ENCODE measurements at places on chromosomes 6 and 20.

DNA sequence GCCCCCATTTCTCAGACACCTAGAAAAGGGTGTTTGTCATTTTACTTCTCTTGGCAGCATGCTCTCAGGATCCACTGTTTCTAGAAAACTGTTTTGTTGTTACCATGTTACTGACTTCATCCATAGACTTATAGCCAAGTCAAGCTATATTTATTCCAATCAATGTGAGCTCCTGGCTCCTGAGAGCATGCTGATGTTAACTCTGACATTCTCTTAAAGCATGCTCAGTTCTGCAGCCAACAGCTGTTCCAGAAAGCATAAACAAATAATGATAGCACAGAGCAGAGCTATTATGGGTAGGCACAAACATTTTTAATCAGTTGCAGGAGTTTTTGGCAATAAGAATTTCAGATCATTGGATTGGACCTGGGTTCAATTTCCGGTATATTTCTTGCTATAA lies 92.4 kb upstream of the CEP85L start:
- DNase-seq = no peak

DNA sequence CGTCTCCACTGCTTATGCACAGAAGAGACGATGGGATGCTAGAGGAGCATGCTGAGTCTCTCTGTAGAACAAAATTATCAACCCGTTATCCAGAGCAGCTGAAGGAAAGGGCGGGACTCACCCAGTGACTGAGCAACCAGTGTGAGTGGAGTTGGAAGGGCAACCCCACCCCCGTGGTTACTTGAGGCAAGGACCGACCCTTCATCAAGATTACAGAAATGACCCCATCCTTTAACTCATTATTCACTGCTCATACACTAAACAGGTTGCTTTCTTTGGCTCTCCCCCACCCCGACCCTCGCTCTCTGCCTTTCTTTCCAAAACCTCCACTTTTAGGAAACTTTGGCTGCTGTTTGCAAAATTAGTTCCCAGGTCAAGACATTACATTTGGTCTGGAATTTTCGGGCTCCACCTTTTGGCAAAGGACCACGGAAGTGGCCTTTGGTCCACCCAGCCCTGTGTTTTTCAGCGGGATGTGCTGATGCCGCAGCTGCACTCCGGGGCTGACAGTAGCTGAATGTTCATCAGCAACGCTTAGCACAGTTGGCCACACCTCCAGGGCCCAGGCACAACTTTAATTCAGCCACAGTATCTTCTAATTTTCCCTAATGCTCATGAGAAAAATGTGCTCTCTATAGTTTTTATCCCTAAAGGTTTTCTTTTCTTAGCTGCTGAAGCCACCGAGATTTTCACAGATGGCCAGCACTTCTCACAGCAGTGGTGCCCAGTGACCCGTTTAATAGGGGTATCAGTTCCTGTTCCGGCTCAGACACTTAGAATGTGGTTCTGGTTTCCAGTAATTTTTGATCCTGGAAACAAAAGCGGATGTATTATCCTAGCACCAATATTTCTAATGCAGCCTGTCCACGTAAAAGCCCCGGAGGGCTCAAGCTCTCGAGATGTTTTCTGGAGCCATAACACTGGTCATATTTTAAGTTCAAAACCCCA lies 103.6 kb upstream of the NXT1 start:
- no peak for DNase-seq

GRCh38 chr6:53926505-53926904 lies 131.7 kb downstream of the LRRC1 start:
- no peak for DNase-seq

- DNase-seq = peak; percentile 69
Measured at GRCh38 chr20:49928411-49929141, 7.6 kb upstream of the RNF114 start.

GRCh38 chr20:49179368-49180277 lies 8.5 kb downstream of the STAU1 start:
- no peak for DNase-seq

GRCh38 chr6:42315991-42316970 lies 98.6 kb upstream of the MRPS10 start:
- DNase-seq = no peak

- no peak for DNase-seq
Measured at GRCh38 chr20:39773380-39774000, 811.3 kb downstream of the DHX35 start.

- no peak for DNase-seq
Measured at GRCh38 chr6:38460186-38460585, 179.5 kb downstream of the BTBD9 start.

DNA sequence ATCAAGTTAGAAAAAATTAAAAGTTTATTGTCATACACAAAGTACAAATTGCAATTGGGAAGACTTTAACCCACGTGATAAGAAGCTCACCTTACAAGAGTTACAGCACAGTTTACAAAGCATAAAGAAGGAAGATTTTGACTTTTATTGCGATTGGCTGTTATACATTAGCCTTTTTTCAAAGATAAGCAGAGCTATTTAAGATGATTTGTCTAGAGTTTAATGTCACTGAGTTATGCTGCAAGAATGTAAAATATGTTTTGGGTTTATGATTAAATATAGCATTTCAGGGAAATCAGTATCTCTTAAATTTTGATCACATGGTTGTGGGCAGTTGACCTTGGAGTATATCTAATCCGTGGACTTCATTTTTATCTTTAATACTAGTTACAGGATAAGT lies 664.2 kb upstream of the PTCHD4 start:
- DNase-seq = no peak

DNA sequence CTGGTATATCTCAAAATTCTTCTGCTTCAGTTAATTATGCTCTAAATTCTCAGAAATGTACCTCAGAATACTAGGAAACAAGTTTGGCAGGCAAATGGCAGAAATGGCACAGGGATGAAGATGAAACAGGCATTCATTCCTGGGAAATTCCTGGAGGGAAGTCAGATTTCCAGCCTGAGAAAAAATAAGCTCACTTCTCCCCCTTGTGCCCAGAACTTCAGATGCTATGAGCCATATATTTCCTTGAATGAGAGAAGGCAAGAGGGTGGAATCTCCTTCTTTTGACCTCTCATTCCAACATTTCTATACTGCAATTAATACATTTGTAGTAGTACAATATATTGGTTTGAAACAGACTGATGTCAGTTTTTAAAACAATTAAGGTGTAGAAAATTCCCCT lies 22.8 kb downstream of the RGS17 start:
- DNase-seq = no peak

- DNase-seq = peak; percentile 76
Measured at GRCh38 chr20:33667676-33668465, 1.1 kb downstream of the ACTL10 start.

- DNase-seq = no peak
Measured at GRCh38 chr6:101517632-101518031, 124.1 kb downstream of the GRIK2 start.

DNA sequence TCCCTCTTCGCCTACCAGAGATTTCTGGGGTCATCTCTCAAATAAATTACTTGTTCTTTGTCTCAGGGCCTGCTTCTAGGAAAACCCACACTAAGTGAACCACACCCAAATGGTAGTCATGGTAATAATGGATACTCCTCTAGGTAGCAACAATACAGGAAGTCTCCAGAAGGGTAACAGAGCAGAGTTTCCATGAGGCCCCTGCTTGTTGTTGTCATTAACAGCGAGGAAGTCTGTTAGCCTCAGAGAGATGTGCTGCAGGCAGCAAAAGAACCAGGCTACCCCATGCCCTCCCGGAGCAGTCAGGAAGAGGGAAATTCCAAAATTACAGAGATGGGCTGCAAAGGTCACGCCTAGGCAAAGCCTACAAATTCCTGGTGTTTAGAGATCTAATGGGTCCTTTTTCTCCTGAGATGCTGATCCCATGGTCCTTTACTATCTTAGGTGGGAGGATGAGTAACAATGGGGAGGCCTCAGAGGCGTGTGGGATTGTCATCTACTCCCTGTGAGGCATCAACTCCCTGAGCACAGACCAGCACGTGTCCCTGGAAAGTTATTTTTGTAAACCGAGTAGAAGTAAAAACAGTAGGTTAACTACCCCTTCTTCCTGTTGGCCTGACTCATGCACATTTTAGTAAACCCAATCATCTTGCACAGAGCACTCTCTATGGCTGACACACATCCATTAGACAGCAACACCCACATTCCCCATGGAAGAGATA lies 10.1 kb downstream of the ISM1 start:
- DNase-seq = peak; percentile 72

- no peak for DNase-seq
Measured at GRCh38 chr20:53276143-53276542, 304.0 kb downstream of the TSHZ2 start.

- DNase-seq = no peak
Measured at GRCh38 chr6:71015392-71015791, 58.5 kb upstream of the B3GAT2 start.

GRCh38 chr6:51049983-51050877 lies 231.6 kb downstream of the TFAP2B start:
- DNase-seq = no peak

- DNase-seq = no peak
Measured at GRCh38 chr20:44581515-44581914, 864 bp upstream of the PKIG start.

Measured in CD8-positive, alpha-beta memory T cell (primary cell).